ENCODE measurements at places on chromosomes 13 and 19. TPM values are rescaled to one million over a fixed set of nuclear protein-coding genes. Genes with fewer than 3 reads are reported as not detected.

GRCh38 chr19:1269478-1270212, 513 bp downstream of the CIRBP start:
- DNase-seq = peak; percentile 82

DNA sequence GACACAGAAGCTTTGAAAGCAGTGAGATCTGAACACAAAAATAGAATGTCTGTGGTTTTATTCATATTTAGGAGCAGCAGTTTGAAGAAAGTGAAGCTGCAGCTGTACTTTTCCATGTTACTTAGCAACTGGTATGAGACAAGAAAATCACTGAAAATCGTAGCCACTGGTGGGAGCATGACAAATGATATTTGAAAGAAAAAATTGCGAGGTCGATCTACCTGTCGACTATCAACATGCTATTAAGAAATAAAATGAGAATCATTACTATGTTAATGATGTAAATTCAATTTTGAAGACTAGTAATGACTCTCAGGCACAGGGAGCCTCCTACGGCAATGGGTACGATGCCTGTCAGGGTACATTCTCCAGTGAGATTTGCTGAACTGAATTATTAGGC, 436.4 kb downstream of the SLITRK5 start:
- no peak for DNase-seq

- no peak for DNase-seq
These were observed 1.4 kb downstream of the GRIN3B start for GRCh38 chr19:1001538-1002166.

- peak; percentile 6 for DNase-seq
These were observed 919 bp downstream of the GTF3A start for GRCh38 chr13:27425158-27425917.

GRCh38 chr13:98315466-98315865, 138.4 kb upstream of the RNF113B start:
- peak; percentile 45 for DNase-seq

GRCh38 chr19:5229778-5230335, 110.8 kb downstream of the PTPRS start:
- no peak for DNase-seq

DNA sequence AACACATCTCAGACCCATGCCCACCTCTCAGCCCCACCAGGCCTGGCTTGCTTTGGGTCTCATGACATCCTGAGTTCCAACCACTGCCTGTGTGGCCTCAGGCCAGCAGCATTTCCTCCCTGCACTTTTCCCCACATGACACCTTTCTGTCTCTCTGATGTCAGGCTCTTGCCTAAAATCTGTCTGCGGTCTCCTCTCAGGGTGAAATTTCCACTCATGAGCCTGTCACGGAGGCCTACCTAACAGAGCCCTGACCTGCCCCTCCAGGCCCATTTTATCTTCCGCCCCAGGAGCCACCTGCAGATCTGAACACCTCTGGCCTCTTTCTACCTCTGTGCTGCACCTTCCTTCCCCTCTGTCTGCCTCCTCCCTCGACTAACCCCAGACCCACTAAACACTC, 93.5 kb downstream of the ZDHHC20 start:
- DNase-seq = no peak

DNA sequence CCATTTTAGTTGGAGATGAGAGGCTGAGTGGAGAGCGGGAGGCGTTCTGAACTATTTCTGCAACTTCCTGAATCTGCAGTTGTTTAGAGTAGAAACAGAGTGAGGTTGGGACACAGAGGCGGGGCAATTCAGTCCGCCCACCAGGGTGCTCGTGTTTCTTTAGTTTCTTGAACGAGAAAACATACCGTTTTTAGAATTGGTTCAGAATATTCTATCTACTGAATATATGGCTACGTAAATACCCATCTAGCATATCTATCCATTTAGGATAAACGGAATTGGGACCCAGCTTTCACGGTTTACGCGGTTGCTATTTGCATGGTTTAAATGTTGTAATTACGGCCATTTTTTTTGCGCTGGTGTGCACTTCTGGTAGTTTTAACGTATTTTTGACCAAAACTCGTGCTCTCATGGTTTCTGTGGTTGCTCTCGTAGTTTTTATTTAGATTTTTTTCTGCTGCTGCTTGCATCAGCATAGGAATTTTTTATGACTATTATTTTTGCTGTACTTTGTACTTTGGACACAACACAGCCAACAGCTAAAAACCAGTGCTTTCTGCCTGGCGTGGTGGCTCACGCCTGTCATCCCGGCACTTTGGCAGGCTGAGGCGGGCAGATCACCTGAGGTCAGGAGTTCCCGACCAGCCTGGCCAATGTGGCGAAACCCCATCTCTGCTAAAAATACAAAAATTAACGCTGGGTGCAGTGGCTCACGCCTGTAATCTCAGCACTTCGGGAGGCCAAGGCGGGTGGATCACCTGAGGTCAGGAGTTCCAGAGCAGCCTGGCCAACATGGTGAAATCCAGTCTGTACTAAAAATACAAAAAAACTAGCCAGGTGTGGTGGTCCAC, 32.7 kb downstream of the TIMM13 start:
- DNase-seq = no peak

- DNase-seq = no peak
These were observed 8.6 kb upstream of the LAIR2 start for GRCh38 chr19:54493967-54494585.

GRCh38 chr19:3986260-3987041, 1.2 kb upstream of the EEF2 start:
- peak; percentile 52 for DNase-seq

- DNase-seq = no peak
These were observed 36.7 kb downstream of the PIN1 start for GRCh38 chr19:9871626-9872338.

GRCh38 chr13:30153545-30154426, 153.6 kb downstream of the KATNAL1 start:
- no peak for DNase-seq

GRCh38 chr19:45542234-45542668, 35.0 kb downstream of the VASP start:
- DNase-seq = no peak

GRCh38 chr13:27008733-27009132, 162.9 kb downstream of the USP12 start:
- no peak for DNase-seq

- DNase-seq = no peak
These were observed 299.3 kb upstream of the ARGLU1 start for GRCh38 chr13:106867249-106867648.

GRCh38 chr19:29176981-29177754, 35.8 kb downstream of the UQCRFS1 start:
- no peak for DNase-seq

GRCh38 chr13:90690458-90691080, 656.9 kb upstream of the MIR17HG start:
- DNase-seq = peak; percentile 82

- no peak for DNase-seq
These were observed 1.8 kb upstream of the CEACAM8 start for GRCh38 chr19:42596391-42597072.

- no peak for DNase-seq
These were observed 30.6 kb downstream of the GPX4 start for GRCh38 chr19:1134431-1134830.

- DNase-seq = peak; percentile 64
These were observed 1.2 kb downstream of the MKNK2 start for GRCh38 chr19:2049741-2050348.

DNA sequence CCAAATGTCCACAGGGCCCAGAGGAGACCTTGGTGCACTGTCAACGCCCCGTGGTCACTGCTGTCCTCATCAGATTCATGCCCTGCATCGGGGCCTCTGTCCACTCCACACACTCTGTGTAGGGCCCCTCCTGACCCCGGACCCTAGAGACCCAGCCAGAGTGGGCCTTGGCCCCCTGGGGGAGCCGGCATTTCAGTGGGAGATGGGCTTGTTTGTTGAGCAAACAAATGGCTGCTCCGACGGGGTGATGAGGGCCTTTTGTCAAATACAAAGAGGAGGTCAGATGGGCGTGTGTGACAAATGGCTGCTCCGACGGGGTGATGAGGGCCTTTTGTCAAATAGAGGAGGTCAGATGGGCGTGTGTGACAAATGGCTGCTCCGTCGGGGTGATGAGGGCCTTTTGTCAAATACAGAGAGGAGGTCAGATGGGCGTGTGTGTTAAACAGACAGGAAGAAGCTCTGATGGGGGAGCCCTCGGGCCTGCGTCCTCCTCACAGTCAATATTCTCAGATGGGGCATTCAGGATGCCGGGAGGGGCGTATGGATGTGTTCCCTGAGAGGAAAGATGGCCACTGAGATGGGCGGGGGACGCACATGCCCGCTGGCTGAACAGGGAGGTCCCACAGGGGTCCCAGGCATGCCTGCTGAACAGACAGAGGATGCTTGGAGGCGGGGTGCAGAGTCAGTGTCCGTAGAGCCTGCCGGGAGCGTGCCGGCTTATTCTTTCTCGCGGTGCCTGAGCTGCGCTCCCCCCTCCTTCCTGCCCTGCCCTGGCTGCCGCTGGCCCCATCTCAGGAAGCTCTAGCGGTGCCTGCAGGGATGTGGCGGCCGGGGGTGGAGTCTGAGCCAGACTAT, 36.3 kb downstream of the SMIM24 start:
- no peak for DNase-seq

GRCh38 chr19:45765702-45766295, 3.3 kb downstream of the SIX5 start:
- no peak for DNase-seq

GRCh38 chr19:10113592-10113963, 2.1 kb downstream of the P2RY11 start:
- no peak for DNase-seq

DNA sequence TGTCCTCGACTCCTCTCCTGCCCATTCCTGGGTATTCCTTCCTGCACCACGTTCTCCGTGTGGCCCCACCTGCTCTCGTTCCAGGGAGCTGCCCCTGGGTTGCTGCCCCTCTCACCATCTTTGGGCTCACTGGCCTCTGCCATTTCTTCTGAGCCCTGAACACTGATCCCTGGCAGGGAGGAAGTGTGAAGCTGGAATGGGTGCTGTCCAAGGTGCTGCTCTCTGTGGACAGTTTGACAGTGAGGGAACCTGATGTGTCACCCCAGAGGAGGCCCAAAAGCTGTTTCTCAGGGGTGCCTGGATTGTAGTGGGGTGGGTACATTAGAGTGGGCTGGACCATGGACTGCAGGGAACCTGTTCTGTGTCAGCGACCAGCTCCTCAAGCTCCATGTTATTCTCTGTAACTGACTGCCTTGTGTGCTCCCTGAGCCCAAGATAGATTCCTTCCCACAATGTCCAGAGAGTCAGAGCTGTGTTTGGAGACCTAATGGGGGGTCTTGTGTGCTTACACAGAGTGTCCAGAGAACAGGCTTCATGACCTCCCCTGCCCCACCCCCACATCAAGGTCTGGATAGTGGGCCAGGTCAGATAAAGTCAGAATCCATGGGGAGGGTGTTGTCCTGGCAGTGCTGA, 7.2 kb upstream of the CEACAM8 start:
- peak; percentile 11 for DNase-seq

- DNase-seq = no peak
These were observed 22.8 kb downstream of the RASA3 start for GRCh38 chr13:114109641-114110041.

DNA sequence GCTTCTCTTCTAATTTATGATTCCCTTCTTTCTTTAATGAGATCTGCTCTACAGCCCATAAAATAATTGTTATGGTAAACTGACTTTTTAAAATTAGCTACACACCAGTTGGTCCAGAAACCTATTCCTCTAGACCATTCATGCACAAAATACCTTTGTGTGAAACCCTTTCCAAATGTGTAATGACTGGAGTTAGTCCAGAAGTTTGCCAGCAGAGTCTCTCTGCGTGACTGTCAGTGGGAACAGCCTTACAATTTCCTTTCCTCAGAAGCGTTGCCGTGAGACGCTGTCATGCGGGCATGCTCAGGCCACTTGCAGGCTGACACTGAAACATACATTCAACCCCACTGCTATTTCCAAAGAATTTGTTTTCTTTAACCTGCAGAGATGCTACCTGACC, 965.2 kb downstream of the PCDH9 start:
- DNase-seq = peak; percentile 62

- no peak for DNase-seq
These were observed 147.1 kb downstream of the NHLRC3 start for GRCh38 chr13:39185326-39185725.

GRCh38 chr13:100600461-100600860, 11.9 kb upstream of the GGACT start:
- no peak for DNase-seq

DNA sequence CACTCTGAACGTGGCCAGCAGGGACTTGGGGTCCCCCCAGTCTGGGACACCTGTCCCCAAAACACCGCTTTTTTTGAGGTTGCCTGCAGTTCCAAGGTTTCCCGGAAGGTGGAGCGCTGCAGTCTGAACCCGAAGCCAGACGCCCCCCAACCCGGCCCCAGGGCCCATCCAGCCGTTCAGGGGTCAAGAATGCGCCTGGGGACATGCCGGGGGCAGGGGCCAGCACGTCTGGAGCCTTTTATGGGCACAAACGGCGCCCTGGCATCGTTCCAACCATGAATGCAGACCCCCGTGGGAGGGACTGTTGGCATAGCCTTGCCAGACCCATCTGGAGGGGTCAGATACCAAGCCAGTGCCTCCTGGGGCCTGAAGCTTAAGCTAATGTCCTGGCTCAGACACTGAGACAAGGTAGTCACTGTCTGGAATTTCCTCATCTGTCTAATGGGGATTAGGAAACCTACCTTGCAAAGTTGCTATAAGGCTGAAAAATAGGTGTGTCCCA, 6.9 kb downstream of the S1PR5 start:
- DNase-seq = no peak

DNA sequence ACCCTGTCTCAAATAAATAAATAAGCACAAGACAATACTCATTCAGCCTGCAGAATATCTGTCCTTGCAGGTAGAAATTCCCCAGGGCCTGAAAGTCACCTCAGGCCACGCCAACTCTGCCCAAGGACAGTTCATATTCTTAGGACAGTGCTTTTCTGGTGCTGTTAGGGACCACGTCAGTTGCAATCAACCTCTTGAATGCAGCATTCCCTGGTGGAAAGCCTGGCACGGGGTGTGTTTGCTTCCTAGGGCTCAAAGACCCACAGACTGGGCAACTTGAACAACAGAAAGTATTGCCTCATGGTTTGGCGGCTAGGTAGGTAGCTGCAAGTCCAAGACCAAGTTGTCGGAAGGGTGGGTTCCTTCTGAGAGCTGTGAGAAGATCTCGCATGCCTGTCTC, 160.3 kb downstream of the KCTD15 start:
- no peak for DNase-seq

- DNase-seq = no peak
These were observed 25.8 kb downstream of the MEGF8 start for GRCh38 chr19:42351079-42351735.

DNA sequence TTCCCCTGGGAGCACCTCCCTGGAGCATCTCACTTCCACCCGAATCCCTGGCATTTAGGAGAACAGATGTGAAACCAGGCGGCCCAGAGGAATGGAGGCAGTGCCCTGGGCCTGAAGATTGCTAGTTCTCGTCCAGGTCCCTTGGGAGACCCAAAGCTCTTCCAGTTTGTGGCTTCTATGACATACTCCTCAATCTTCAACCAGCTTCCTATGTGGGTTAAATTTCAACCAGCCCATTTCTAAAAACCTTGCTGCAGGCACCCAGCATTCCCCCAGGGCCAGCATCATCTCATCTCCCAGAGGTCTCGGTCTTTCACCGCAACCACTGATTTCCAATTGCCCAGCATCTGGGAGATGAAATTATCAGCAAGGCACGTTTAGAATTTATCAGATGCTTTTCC, 46.0 kb upstream of the STK24 start:
- no peak for DNase-seq

The ZNF221 gene
- total RNA-seq = 6.6 TPM

The ZNF260 gene
- 22.3 TPM for total RNA-seq

The KLHL1 gene
- total RNA-seq = not detected

The PNMA8A gene
- total RNA-seq = 12.1 TPM

The PSG6 gene
- 0.23 TPM for total RNA-seq

The ZNF77 gene
- 1.5 TPM for total RNA-seq

The SIGLEC14 gene
- not detected for total RNA-seq

The GNG7 gene
- 1.8 TPM for total RNA-seq

The TEX26 gene
- not detected for total RNA-seq

The ZNF554 gene
- total RNA-seq = 3.6 TPM

The ZNF560 gene
- not detected for total RNA-seq

The CDX2 gene
- total RNA-seq = not detected
